C1 segment of cervical spinal cord (tissue), 14 donors: ENCODE measurements at places on chromosomes 13 and 19.
A peak's percentile ranks its signal among the peaks of the same experiment; 100 is the strongest.

DNA sequence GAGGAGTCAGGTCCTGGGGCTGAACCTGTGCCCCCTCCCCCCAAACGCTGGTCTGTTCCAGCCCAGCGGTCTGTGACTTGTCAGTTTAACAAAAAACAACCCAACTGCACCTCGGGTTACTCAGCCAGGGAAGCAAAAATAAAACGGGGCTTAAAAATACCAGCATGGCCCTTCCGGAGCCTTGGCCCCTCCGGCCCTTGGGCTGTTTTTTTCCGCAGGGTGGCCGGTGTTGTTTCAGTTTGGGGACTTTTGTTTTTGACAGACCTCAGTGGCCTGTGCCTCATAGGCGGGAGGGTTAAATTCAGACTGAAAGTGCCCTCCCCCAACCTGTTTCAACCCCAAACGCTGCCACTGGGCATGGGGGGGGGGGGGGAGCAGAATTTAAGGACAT is 4.0 kb downstream of the TCF3 start:
- DNase-seq, result no peak

GRCh38 chr13:20193907-20194631 is 1.3 kb upstream of the GJB2 start:
- DNase-seq, result no peak

DNA sequence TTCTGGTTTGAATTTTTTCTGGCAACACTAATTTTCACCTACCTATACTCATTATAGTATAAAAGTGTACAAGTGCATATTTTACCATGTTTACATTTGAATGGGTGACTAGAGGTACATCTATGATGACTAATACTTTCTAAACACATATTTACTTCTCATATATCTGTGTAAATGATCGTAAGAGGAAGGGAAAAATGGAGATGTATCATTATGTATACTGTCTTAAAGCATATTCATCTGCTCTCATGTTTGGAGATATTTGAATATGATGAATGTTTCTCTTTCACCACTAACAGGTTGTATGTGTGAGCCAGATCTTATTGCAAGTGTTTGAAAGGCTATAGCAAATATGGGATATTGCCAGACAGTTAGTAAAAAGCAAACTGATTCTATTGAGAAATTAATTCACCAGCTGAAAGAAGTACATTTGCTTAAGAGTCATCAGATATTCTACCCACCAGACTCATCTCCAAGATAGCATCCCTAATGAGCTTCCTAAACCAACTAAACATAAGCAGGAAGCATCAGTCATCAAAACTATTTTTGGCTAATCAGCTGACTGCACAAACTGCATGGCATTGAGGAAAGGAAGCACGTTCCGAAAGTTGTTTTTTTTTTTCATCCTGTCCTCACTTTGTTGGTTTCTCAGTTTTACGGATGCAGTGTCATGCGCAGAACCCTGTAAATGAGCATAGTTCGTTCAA is 738.2 kb downstream of the GPC5 start:
- DNase-seq, result no peak

- no peak for DNase-seq
Observed at GRCh38 chr19:9883231-9883758, 48.2 kb downstream of the PIN1 start.

DNA sequence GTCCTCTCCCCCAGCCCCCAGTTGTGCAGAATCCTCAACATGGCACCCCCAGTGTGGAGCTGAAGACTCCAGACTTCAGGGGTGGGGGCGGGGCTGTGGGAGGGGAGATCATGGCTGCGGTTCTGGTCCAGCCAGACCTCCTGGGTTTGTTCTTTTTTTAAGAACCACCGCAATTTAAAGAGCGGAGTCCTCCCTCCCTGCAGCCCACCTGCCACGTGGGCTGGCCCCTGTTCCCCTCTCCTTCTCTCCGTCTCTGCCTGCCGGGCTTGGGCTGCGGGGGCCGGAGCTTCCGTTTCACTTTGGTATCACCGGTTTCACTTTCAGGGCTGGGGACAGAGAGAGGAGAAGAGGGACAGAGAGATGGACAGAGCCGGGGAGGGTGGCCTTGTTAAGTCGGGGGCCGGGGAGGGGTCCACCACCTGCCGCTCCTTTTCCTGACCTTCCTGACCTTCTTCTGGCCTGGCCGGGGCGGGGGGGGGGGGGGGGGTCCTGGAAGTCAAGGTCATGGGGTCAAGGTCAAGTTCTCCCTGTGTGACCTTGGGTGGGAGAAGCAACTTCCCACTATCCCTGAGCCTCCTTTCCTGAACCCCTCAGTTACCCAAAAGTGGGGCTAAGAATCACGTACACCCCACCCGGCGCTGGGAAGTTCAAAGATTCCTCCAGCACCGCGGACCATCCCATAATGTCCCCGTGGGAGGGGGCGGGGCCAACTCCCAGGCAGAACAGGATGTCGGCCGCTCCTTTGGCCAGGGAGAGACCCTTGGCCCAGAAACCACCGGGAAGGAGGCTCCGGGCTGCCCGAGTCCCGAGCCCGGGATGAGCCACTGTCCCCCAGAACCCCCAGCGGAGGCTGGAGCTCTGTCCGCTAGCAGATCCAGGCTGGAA is 11.3 kb upstream of the ZBTB7A start:
- DNase-seq, result peak; percentile 16

GRCh38 chr19:48465215-48465614 is 4.0 kb upstream of the CYTH2 start:
- DNase-seq, result no peak

- no peak for DNase-seq
Observed at GRCh38 chr13:78772933-78773332, 114.0 kb upstream of the OBI1 start.

DNA sequence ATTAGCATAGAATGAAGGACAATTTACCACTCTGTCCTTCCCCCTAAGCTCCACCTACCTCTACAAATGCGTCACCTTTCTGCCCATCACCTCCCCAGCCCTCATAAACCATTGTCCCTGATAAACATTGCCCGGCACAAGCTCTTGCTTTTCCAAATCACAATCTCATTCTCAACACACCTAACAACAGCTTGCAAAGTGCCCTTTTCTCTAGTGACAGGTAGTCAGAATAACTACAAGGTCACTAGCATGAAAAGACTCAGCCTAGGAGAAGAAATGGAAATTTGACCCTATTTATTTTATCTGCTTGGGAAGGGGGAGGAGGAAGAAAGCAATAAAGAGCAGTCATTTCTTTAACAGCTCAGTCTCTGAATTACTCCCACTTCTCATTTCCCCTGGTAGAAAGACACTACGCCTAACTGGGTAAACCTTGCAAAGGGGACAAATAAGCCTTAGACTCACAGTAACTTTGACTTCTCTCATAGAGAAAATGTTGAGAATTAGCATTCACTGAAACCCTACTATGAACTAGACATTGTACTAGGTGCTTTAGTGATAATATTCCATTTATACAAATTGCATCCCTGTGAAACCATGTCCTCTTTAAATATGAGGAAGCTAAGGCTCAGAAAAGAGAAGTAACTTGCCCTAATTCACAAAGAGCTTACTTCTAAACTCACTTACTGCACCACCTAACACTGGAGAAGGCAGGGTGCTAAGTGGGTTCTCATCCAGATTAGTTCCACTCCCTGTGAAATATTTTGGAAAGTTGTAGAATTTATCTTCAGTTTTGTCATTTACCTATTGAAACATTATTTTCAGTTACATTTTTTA is 116.2 kb upstream of the FNDC3A start:
- DNase-seq, result no peak

DNA sequence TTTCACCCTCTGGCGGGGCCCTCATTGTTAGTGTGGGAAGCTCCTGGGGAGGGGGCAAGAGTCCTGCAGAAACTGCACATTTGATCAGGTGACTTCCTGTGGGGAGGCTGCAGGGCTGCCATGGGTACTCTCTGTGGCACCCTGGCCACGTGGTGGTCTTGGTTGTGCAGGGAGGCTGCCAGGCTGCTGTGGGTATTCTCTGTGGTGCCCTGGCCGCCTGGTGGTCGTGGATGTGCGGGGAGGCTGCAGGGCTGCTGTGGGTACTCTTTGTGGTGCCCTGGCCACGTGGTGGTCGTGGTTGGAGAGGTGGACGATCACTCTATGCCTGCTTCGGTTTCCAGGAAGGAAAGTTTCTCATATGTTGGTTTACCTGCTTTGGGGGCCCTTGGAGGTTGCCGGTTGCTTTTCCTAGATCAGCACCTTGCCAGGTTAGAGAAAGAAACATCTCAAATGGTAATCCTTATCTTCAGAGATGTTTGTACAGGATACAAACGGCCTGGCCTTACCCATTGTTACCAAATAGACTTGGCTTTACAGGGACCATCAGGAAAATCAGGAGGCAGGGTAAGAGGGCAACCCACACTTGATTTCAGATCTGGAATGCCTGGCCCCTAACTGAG is 22.9 kb downstream of the TEX29 start:
- no peak for DNase-seq

- DNase-seq, result no peak
Observed at GRCh38 chr19:40872209-40872608, 9.8 kb downstream of the CYP2A7 start.

DNA sequence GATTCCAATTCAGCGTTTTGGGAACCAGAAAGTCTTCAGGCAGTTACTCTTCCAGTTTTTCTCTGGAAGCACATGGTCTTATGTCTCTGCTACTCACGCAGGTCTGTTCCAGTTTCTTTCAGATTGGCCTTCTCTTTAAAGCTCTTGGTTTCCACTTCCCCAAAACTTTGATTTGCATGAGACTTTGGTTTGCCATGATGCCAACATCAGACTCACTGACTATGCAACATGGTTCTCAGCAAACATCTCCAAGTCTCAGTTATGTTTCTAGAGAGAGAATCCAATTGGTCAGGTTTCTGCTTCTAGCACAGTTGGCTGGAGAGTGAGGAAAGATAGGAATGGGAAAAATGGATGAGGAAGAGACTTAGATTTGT is 3.1 kb downstream of the AKAP11 start:
- no peak for DNase-seq

- DNase-seq, result no peak
Observed at GRCh38 chr13:102367836-102368235, 34.0 kb downstream of the FGF14 start.

DNA sequence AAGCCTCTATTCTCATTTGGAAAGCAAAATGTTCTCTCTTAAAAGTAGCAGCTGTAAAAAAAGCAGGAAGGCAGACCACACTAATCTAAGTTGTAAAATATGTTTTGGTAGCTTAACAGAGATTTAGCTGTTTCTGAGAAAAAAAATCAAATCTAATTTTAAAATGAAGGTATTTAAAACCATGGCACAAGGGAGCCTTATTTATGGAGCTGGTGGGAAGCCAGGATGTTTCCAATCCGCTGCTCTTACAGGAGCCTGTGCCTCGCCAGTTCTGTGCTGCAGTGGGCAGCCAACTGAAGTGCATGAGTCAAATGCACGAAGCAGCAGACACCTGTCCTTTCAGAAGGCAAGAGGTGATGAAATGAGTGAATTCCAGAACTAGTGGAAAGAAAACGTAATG is 28.2 kb downstream of the GPC6 start:
- DNase-seq, result no peak

DNA sequence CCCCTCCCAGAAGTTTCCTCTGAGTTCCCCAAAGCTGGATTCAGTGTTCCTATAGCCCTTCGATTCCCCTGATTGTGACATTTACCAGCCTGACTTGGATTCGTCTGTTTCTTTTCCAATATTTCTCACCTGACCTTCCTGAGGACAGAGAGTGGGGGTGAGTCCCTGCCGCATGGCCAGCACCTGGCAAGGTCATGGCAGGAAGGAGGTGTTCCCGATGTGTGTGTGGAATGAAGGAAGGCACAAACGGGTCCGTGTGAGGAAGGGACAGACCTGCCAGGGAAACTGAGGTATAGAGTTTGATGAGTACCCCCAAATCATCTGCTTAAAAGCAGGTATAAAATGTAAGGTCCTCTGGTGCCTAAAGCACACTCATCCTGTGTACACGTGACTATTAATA is 3.3 kb downstream of the COL4A1 start:
- no peak for DNase-seq

GRCh38 chr13:91596842-91597241 is 198.4 kb downstream of the GPC5 start:
- DNase-seq, result no peak

DNA sequence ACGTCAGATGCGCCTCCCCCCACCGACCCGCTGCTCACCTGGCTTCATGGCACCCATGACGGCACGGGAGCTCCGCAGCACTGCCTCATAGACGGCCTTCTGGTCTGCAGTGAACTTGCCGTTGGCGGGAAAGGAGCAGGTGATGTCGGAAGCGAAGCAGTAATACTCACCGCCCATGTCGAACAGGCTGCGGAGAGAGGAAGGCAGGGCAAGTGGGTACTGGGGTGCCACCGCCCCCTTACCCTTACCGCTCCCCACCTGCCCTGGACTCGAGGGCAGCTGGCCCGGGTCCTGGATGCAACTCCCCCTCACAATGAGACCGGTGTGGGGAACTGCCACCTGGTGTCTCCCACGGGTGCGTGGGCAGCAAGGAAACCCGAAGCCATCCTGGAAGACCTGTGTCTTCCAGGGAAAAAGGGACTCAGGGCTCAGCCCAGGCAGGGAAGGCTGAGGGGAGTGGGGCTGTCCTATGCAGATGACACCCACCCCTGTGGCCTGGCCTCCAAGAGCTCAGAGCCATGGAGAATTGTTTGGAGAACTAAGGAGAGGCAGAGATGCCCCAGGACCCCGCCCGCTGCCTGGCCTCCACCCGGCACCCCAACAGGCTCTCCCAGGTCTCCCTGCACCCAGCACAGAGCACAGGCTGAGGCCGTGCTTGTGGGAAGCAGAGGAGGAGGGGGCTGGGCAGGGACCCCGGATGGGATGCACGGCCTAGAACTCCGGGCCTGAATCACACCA is 28.3 kb downstream of the CEBPG start:
- DNase-seq, result no peak

DNA sequence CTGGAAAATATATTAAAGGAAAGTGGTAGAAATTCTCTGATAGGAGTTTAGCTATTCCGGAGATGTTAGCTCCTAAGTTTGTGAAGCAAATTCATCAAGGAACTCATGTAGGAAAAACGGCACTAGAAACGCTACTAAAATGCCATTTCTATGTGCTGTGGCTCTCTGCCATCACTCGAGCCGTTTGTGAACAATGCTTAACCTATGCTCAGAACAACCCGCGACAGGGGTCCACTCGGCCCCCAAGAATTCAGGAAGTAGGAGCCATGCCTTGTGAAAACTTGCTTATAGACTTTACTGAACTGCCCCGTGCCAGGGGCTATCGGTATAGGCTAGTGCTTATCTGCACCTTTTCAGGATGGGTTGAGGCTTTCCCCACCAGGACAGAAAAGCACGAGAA is 14.2 kb upstream of the SLC15A1 start:
- no peak for DNase-seq

GRCh38 chr19:47658431-47659348 is 49.8 kb downstream of the BICRA start:
- DNase-seq, result no peak

GRCh38 chr19:39138221-39139211 is 12.9 kb downstream of the PAK4 start:
- peak; percentile 19 for DNase-seq
